ENCODE measurements at places on chromosomes 13 and 19.
A peak's percentile ranks its signal among the peaks of the same experiment; 100 is the strongest.

DNA sequence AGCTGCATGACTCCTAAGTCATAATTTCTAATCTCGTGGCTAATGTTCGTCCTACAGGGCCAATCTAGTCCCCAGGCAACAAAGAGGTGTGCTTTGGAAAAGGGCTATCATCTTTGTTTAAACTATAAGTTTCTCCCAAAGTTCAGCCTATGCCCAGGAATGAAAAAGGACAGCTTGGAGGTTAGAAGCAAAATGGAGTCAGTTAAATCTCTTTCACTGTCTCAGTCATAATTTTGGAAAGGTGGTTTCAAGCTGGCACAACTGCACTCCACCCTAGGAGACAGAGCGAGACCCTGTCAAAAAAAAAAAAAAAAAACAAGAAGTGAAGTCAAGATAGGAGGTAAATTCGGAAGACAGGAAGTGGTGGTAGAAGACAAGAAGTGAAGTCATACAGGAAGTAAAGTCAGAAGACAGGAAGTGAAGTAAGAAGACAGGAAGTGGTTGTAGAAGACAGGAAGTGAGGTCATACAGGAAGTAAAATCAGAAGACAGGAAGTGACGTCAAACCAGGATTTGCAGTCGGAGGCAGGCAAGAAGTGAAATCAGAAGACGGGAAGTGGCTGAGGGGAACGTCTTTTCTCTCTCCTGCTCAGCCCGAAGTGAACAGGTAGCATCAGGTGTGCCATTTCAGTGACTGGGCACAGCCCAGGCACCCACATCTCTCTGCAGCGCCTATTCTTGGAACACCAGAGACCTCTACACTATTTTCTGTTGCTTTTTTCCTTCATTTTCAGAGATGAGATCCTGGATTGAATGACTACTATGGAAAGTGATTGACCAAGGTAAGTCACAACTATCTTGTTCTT lies 32.2 kb downstream of the GP6 start:
- DNase-seq: peak; percentile 71

DNA sequence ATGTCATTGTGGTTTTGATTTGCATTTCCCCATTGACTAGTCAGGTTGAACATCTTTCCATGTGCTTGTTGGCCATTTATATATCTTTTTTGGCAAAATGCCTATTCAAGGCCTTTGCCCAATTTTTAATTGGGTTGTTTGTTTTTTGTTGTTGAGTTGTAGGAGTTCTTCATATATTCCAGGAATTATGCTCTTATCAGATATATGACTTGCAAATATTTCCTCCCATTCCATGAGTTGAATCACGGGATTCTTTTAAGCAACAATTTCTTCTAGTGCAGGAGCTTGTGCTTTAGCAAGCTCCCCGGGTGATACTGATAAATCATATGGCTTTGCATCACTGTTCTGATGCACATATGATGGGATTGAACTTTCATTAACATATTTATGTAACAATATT lies 47.0 kb upstream of the FLT1 start:
- no peak for DNase-seq

- no peak for DNase-seq
Observed at GRCh38 chr13:31221057-31221456, 21.3 kb downstream of the B3GLCT start.

DNA sequence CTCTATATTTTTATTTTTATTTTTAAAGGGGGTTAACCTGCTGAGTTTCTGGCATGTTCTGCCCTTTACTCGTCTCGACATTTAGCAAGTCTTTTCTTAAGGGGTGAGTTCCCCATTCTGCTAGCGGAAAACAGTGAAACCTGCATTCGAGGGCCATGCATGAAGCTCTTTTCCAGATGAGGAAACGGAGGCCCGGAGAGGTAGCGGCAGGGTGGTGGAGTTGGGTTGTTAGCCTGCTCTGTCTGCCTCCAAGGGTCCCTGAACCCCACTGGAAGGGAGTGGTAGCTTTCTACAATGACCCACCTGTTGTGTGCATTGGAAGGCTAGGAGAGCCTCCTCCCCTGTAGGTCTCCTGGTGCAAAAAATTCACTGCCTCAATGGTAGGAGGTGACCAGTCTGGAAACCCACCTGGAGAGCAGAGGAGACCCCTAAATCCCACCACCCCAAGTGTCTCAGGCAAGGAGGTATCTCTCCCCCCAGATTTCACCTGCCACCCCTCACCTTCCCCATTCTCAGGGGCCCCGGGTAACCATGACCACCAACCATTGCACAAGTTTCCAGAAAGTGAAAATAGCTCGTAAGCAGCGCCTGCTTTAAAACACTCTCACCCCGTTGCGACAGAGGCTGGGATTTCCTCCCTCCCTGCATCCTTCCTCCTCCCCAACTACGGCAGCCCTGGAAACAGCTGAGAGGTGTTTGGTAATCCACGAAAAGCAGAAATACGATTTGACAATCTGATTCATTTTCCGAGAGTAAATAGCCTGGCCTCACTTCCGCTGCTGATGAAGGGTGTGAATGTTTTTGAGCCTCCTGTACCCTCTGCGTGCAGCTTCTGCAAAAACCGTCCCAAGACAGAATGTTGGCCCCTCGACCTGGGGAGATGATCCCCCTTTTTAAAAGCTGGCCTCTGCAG lies 3.5 kb downstream of the KLF2 start:
- peak; percentile 71 for DNase-seq

GRCh38 chr13:25692099-25692498 lies 320.3 kb downstream of the ATP8A2 start:
- no peak for DNase-seq

DNA sequence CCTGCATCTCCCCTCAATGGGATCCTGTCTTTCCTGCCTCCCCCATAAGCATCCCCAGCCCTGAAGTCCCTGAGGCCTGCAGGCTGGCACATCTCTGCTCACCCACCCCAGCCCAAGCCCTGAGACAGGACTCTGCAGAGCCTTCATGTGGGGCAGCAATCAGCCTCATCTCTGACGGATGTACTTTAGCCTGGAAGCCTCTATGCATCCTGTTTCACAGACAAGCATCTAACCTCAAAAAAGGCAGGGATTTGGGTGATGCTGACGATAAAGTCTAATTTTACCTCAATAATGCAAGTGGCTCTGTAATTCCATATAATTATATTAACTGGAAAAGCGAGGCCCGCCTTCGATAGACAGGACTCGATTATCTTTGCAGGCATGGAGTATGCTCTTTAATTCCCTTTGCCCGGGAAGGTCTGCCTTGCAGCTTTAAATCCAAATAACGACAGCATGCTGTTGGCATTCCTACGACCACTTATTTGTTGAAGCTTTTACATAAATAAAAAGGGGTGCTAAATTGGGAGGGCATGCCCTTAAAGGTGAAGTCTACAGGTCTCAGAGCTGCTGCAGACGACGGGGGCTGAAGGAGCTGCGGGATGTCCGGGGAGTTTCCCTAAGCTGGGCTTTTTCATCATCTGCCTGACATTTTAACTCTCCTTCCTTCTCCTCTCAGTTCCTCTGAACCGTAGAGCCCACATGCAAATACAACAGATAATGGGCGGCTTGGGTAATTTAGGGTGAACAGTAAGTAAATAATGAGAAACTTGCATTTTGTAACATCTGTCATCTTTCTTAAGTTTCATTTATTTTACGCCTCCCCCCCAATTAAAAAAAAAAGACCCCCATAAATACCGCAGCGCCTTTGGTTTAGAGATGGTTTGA lies 211.5 kb downstream of the URI1 start:
- no peak for DNase-seq

GRCh38 chr19:49691243-49692146 lies 579 bp downstream of the CPT1C start:
- peak; percentile 27 for DNase-seq

DNA sequence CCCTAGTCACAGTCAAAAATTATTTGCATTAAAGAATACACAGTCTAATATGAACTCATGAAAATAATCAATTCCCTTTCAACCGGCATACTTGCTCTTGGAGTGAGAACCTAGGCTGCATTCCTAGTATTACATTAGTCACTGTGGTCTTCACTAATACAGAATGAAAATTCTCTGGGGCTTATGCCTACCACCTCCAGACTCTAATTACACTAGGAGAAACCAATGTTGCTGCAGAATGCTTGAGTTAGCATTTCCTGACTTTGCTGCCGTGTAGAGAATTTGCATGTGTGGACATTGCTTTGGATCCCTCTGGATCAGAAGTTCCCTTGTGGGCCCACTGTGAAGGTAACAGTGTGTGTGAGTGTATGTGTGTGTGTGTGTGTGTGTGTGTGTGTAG lies 87.8 kb downstream of the CCNA1 start:
- DNase-seq: no peak

GRCh38 chr13:25231517-25231916 lies 55.8 kb downstream of the MTMR6 start:
- no peak for DNase-seq

DNA sequence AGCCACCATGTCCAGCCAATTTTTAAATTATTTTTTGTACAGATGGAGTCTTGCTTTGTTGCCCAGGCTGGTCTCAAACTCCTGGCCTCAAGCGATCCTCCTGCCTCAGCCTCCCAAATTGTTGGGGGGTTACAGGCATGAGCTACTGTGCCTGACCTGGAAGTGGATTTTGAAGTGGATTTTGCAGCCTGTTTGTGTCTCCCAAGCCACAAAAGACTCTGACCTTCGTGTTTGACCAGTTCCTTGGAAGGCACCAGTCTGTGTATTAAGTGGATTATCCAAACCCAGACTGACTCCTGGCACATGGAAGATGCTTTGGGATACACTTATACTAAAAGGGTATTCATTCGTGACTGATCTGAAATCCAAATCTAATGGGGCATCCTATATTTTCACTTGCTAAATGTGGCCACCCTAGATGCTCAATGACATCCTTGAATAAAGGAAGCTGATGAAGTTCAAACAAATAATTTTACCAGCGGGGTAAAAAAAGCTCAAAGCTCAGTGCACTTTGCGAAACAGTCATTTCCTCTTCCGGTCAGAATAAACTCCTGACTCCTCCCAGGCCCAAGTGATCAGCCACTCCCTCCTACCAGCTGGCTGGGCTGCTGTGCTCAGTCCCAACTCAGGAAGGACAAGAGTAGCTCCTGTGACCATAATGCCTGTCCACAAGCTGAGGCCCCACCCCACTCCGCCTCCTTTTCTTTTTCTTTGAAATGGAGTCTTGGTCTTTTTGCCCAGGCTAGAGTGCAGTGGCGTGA lies 32.6 kb upstream of the GATAD2A start:
- DNase-seq: peak; percentile 67

DNA sequence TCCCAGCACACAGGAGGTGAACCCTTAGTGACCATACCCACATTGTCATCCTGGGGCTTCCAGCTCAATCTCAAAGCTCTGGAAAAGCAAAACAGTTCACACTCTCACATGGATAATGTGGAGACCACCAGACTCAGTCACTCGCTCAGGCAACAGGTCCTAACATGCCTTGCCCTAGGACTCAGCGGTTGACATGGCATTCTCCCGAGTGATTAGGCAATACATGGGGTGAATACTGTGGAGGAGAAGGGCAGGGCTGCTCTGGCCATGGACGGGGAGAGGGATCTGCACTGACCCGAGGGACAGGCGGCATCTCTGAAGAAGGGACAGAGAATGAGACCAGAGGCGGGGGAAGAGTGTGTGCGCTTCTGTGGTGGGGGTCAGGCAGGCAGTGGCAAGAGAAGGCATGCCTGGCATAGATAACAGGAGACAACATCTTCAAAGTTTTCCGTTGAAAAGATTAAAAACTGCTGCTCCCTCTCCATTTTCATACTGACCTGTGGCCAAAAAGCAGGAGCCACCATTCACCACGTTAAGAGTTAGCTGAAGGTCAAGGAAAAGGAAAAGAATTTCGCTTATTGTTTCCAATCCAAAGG lies 44.5 kb upstream of the EPHX3 start:
- DNase-seq: no peak

- no peak for DNase-seq
Observed at GRCh38 chr13:110647365-110647737, 32.0 kb downstream of the NAXD start.

DNA sequence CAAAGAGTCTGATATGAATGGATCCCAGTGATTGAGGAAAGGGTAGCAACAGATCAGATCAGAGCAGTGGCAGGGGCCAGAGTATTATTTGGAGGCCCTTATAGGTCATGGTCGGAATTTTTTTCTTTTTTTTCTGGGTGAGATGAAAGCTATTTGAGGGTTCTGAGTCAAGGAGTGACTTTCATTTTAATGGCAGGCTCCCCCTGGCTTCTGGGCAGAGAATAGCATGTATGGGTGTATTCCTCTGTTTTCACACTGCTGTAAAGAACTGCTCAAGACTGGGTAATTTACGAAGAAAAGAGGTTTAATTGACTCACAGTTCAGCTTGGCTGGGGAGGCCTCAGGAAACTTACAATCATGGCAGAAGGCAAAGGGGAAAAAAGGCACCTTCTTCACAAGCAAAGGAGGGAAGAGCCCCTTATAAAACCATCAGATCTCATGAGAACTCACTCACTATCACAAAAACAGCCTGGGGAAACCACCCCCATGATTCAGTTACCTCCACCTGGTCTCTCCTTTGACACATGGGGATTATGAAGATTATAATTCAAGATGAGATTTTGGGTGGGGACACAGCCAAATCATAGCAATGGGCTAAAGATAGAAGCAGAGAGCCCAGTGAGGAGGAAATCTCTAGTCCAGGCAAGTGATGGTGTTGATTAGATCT lies 3.0 kb upstream of the SLC6A16 start:
- DNase-seq: peak; percentile 60

DNA sequence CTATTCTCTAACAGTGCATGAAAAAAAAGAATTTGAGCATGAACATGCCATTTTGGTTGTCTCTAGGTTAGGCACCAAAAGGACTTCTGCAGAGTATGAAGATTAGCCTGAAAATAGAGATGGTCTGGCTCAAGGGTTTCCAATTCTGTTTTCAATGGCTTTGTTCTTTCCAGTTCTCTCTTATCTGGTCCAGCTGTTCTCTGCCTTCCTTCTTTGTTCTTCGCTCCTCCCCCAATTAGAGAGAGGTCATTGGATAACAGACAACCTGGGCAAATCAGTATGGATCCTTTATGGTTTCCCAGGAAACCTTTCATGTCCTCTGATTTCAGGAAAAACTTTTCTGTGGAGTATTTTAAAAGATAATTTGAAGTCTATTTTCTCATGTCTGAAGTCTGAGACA lies 623.4 kb downstream of the PCDH17 start:
- DNase-seq: no peak

- DNase-seq: no peak
Observed at GRCh38 chr13:31331068-31331467, 131.3 kb downstream of the B3GLCT start.

- no peak for DNase-seq
Observed at GRCh38 chr19:18790566-18791314, at the start of gene COMP. Gene COMP (minus strand): TSS chr19:18791305. CDS start chr19:18791269, 36 bp downstream.

- DNase-seq: no peak
Observed at GRCh38 chr13:75812751-75813181, 176.6 kb downstream of the LMO7 start.

GRCh38 chr19:10747674-10748073 lies 29.8 kb downstream of the DNM2 start:
- no peak for DNase-seq

DNA sequence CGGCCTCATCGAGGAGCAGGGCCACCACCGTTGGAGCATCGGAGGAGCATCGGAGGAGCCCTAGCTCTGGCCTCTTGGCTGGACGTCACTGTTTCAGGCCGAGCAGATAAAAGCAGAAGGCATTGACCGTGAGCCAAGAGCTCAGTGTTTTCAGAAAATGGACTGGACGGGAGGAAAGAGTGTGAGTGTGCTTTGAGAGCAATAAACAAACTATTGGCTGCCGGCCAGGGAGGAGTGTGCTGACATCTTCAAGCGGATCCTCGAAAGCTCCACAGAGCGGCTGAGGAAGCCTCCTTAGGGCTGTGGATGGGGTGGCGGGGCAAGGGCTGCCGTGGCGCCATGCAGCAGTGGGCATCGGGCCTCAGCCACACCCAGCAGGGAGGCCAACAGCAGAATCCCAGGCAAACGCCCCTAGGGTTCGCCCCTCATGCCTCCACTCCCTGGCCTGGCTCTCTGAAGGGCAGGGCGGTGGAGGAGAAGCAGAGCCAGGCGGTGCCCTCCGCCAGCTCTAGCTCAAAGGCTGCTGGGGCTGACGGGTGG lies 41.8 kb downstream of the IRS2 start:
- DNase-seq: no peak

- no peak for DNase-seq
Observed at GRCh38 chr19:18257503-18258470, 16.5 kb downstream of the IQCN start.

Measured in activated CD4-positive, alpha-beta memory T cell treated with anti-CD3 and anti-CD28 coated beads, Interleukin-2, amount 10 ng/mL, durations not matched to agents 7 days and 5 days (primary cell).